ENCODE measurements at places on chromosomes 1 and 21.

- no peak for DNase-seq
Measured at GRCh38 chr1:27966402-27967105, 6.8 kb downstream of the XKR8 start.

DNA sequence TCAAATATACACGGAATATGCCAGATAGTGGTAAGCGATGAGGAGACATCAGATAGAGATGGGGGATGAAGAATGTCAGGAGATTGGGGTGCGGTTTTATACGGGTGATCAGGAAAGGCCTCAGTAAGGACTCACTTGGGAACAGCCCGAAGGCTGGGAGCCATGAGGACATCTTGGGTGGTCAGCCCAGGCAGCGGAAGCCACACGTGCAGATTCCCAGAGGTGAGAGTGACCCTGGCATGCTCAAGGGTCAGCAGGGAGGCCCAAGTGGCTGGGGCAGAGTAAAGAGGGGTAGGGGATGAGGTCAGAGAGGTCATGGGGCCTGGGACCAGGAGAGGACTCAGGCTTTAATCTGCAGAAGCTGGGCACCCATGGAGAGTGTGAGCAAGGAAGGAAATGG is 106.6 kb downstream of the MATN1 start:
- no peak for DNase-seq

DNA sequence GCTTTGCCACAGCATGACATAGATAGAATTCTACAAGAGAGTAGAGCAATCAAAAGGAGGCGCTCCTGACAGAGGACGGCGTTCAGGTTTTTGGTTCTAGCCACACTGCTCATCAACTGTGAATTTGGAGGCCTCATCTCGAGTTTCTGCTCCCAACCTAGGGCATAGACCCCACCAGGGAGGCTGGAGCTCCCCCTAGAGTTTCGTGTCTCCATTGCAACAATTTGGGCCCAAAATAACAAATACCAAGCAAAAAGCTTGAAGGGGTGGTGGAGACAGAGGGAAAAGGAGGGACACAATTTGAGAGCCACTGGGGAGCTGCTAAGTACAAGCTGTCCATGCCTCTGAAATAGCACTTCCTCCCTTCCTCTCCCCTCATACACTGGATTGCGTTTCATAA is 297.0 kb downstream of the GPATCH2 start:
- peak; percentile 24 for DNase-seq

GRCh38 chr1:109116286-109116685 is 2.4 kb downstream of the ELAPOR1 start:
- DNase-seq: no peak

DNA sequence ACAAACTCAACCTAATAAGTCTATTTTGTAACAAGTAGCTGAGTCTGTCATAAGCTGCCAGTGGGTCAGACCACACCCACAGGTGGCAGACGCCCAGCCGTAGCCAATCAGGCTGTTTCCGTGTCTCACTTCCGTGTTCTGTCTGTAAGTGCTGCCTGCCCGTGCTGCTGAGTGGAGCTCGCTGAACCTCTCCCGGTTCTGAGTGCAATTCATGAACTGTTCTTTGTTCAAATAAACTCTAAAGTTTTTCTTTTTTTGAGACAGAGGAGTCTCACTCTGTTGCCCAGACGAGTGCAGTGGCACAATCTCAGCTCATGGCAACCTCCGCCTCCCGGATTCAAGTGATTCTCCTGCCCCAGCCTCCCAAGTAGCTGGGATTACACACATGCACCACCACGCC is 25.1 kb downstream of the POFUT2 start:
- DNase-seq: no peak

- DNase-seq: no peak
Measured at GRCh38 chr1:227769047-227769935, 34.1 kb downstream of the SNAP47 start.

- no peak for DNase-seq
Measured at GRCh38 chr1:66285618-66286270, 248.2 kb upstream of the SGIP1 start.

DNA sequence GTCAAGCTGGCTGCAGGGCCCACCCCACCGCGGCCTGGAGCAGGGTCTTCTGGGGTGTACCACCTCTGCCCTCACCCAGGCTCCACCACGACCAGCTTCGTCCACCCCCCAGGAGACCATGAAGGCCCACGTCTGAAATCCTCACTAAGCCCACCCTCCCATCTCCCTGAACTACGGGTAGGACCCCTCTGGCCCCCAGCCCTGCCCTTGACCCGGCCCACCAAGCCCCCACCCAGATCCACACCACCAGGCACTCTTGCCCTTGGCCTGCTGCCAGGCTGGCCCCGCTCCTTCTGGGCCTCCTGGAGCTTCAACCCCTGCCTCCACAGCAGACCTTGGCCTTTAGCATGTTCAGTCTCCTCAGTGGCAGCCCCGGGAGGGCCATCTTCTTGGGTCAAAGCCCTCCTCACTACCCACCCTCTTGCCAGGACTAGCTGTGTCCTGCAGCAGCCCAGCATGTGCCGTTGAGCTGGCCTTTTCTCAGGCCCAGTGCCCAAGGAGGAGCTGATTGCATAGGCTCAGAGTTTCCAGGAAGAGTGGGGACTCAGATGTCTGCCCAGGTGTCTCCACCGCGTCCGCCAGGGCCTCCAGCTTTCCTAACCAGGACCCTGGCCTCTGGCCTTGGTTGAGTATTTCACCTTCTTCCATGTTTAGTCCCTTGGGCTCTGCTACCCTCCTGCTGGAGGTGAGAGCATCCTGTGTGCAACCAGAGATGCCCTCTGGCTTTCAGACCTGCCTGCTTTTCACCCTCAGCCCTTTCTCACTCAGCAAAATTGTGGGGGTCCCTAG is 17.7 kb upstream of the SAMD11 start:
- peak; percentile 20 for DNase-seq

DNA sequence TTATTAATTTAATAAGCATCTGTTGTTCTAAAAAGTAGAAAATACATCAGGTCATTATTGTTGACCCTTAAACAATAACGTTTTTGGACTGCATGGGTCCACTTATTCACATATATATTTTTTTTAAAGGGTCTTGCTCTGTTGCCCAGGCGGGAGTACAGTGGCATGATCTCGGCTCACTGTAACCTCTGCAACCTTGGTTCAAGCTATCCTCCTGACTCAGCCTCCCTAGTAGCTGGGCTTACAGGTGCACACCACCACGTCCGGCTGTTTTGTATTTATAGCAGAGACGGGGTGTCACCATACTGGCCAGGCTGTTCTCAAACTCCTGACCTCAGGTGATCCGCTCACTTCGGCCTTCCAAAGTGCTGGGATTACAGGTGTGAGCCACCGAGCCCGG is 53.0 kb downstream of the DAP3 start:
- no peak for DNase-seq

DNA sequence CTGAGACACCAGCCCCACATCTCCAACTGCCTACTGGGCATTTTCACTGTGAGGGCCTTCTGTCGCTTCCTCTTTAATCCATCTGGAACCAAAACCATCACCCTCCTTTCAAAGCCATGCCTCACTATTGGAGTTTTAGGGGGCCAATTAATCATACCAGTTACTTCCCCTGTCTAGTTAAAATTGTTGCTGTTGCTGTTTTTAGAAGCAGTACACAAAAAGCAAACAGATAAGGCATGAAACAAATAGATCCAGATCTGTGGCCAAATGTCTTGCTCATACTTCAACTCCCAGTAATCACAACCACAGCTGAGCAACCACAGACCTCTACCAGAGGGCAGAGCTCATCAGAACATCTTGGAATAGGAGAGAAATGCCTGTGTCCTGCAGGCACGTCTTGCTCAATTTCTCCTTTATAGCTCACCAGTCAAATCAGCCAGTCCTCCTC is 133.8 kb upstream of the C1orf105 start:
- no peak for DNase-seq

DNA sequence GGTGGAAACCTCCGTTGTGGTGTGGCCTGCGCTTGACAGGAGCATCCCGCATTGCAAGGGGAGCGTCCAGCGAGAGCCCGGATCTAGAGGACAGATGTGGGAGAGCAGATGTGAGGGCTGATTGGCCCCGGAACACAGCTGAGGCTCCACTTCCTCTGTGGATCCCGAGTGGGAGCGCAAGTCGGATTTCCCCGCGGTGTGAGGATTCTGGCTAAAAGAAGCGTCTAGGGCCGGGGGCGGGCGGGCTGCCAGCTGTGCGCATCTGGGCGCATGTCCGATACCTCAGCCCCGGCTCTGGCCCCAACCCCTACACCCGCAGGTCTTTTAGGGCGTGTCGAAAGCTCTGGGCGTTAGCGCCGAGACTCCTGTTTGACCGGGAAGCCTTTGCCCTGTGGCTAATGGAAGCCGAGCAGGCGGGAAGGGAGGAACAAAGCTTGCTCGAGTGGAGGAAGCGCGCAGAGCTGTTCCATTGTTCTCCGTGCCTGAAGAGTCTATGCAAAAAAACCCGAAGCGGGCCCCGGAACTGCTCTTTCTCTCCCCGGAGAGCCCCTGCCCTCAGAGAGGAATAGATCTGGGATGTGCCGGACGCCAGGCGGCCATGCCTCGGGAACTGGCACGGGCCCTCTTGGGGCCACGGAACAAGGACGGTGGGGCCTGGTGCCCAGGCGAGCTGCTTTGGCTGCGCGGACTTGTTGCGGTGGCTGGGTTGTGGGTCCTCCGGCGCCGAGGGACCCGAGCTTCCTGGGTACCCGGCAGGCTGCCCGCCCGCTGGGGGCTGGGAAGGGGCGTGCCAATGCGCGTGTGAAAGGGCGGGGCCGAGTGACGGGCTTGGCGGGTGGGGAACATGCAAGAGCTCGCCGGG is 111.1 kb downstream of the NAV1 start:
- no peak for DNase-seq

GRCh38 chr1:169309178-169310166 is 58.1 kb downstream of the NME7 start:
- no peak for DNase-seq

- DNase-seq: no peak
Measured at GRCh38 chr1:14928886-14929546, 224.5 kb upstream of the TMEM51 start.

DNA sequence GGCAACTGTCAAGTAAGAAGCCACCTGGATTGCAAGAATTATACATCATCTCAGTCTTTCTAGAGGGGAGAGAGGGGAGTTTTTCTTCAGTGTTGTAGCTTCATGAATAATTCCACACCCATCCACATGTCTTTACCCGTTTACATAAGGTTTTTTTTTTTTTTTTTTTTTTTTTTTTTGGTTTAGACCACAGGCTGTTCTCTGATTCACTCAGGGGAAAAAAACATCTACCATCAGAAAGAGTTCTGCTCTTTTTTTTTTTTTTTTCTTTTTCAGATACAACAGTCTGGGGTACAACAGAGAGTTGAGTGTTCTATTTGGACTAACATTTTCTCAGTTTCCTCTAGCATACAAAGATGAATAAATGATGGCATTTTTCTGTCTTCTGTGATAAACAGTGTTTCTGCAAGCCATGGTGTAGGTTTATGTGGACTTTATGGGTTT is 4.9 kb upstream of the KIF14 start:
- DNase-seq: no peak

DNA sequence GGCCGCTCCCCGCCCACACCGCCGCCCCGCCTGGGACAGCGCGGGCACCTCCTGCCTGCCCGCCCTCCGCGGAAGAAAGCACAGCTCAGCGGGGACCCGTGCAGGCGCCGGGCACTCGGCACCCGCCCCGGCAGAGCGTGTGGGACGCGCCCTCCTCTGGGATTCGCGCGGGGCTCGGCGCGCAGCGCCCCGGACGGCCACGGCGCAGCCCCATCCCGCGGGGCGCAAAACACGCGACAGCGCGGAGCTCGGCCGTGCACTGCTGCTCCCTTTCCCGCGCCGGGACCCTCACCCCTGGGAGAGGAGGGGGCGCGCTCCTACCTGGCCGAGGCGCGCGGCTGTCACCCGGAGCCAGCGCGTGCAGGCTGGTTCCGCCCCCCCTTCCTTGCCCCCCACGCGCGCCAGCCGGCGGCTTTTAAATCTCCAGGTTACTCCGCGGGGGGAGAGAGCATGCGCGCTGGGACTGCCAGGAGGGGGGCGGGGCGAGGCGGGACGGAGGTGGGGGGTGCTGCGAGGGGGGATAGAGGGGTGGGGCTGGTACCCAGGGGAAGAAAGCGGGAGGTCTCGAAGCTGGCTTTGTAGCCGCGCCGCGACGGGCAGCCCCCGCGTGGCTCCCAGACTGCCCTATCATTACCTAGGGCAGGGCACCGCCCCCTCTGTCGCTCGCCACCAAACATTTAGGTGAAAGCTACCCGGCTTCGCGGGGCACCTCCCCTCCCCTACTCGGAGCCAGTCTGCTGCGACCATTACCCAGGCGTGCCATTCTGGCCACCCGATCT is at the start of gene SLC45A3:
SLC45A3 (minus strand) TSS at position 437 of the 779 bp plus-strand sequence. CDS start 15,853 bp downstream, outside the sequence.
- DNase-seq: no peak

- peak; percentile 72 for DNase-seq
Measured at GRCh38 chr1:21963477-21964217, 13.2 kb upstream of the CELA3B start.

DNA sequence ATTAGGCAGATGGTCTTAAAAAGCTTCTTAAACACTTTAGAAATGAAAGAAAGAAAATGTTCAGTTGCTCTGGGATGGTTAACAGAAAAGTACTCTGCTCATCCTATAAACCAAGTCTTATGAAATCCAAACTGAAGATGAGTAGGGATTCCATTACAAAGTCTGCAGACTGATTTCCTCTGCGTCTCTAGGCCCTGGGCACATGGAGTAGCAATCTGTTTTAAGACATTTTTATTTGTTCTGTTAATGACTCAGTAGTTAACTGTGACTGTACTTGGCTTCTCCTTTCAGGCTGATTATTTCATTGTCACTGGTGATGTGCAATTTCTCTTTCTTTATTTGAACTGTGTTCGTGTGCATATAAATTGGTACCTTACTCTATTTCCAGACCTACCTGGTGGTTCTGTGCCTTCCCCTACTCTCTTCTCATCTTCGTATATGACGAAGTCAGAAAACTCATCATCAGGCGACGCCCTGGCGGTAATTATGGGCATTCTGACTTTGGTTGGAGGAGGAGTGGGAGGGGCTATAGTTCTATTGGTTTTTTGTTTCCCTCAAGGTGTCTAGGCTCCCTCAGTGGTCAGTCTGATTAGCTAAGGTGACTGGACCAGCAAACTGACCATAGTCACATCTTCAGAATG is 30.6 kb downstream of the ATP1A1 start:
- DNase-seq: no peak

- no peak for DNase-seq
Measured at GRCh38 chr21:44253832-44254710, 7.6 kb downstream of the DNMT3L start.

DNA sequence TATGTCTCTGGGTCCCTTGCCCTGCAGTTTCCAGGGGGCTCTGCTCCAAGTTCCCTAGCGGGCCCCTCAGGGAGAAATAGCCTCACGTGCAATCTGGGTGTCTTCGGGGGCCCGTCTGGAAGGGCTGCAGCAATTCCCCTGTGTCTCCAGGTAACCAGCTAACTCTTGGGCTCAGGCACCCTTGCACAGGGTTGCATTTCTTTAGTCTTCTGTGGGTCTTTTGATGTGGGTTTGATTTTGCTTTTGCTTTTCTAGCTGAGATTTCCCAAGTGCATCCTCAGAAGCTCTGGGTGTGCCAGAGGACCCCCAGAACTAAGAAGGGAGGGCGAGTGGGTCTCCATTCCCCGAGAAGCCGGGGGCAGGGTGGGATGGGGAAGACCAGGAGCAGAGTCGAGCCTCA is 75.7 kb downstream of the SPSB1 start:
- DNase-seq: no peak

Measured in GM19239 (cell line).